ENCODE measurements at places on chromosomes 16 and 17.

GRCh38 chr16:51994597-51994996, 552.3 kb downstream of the TOX3 start:
- DNase-seq = peak; percentile 82

DNA sequence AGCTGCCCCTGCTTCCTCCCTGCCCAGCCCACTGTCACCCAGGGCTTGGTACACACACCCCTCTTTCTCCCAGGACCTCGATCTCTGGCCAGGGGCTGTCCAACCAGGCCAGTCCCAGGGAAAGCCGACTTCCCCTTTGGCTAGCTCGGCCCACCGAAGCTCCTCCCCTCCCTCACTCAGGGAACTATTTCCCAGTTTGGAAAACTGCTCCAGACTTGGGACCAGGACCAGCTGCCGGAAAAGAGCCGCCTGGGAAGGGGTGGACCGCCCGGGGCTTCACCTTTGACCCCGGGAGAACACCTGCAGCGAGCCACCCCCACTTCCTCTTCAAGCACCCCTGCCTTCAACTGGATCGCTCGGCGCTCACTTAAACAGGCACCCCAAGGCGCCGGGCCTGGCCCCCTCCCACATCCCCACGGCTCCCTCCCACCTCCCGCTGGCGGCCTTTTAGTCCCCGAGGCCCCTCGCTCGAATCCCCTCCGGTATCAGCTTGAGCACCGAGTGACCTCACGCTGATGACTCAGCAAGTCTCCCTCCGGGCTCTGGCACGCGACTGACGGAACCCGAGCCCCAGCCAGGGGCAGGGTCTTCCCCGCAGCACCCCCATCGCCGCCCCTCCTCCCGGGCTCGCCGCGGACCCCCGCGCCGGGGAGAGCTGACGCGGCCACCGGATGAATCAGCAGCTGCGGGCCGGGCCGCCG, 934 bp downstream of the MAFG start:
- no peak for DNase-seq

DNA sequence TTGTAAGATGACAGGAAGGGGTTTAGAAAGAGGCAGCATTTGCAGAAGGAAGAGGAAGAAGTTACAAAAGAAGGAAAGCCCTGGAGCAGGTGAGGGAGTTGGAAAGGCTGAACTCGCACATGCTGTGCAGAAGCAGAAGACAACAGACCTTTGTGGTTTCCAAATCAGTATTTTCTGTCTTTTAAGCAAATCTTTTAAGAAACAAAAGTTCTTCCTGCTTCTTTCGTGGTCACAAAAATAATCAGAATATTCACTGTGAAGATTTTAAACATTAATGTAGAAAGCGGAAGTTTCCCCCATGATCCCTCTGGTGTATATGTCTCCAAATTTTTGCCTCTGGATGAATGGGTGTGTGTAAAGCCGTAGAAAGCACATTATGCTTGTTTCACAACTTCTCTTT, 25.8 kb downstream of the ZNRF1 start:
- no peak for DNase-seq

DNA sequence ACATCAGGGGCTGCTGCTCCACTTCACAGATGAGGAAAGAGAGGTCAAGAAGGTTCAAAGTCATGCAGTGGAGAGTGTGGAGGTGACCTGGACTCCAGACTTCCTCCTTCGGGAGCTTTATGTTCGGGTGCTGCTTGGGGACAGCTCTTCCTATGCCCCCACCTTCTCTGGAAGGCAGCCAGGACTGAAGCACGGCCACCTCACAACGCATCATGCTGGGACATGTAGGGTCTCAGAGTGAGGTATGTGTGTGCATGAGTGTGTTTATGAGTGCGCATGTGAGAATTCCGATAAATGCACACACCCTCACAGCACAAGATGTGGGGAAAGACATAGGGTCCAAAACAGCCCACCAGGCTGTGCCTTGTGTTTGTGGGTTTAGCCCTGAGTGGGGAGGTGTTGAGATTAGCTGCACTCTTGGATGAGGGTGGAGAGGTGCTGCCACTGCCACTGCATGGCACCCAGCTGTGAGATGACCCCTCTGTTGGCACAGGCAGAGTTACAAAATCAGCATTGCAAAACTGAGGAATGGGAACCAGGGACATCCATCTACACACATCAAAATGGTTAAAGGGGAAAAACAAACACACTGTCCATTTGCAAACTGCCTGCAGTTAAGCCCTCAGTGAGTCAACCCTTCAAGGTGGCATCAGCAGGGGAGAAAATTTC, 367.4 kb downstream of the SEC14L1 start:
- DNase-seq = no peak

GRCh38 chr17:65123757-65124675, 13.2 kb upstream of the RGS9 start:
- DNase-seq = no peak

- DNase-seq = no peak
Observed at GRCh38 chr16:66511602-66512271, 38.2 kb downstream of the TK2 start.

DNA sequence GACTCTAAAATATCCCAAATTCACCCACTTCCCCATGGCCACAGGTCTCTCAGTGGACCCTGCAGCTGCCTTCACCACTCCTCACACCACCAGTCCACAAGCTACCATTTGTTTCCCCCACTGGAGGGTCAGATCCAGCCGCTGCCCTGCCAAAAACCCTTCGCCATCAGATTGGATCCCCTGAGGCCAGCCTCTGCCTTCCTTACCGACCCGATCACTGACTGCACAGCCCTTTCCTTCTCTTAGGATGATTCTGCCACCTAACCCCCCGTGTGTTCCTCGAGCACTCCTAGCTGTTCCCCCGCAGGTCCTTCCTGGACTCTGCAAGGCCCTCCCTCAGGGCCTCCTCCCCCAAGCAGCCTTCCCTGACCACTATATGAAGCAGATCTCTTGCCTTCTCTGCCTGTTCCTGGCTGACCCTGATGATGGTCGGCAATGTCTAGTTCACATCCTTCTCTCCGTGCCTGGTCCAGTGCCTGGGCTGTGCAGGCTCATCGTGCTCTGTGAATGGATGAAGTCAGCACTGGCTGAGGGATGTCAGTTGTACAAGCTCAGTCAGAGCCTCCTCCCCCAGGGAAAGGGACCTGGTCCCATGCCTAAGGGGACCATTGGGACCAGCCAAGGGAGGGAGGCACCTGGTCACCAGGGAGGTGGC, 46.0 kb downstream of the CPNE2 start:
- DNase-seq = no peak
